ENCODE measurements at places on chromosomes 2 and 18.

DNA sequence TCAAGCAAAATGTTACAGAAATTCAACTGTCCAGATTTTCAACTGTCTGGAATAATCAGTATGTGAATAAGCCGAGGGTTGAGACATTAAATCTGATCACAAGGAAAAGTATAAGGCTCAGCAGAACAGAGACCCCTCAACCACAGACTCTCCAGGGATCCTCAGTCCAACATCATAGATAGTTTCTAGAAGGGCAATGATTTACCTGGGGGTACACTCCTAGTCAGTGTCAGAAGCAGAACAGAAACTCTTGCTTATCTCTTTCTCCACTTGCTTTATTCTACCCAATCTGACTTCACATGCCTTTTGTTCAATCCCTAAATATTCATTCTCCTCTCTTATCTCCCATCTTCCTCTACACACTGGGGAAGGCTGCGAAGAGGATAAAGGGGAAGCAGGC lies 36.4 kb downstream of the ICOS start:
- no peak for DNase-seq

DNA sequence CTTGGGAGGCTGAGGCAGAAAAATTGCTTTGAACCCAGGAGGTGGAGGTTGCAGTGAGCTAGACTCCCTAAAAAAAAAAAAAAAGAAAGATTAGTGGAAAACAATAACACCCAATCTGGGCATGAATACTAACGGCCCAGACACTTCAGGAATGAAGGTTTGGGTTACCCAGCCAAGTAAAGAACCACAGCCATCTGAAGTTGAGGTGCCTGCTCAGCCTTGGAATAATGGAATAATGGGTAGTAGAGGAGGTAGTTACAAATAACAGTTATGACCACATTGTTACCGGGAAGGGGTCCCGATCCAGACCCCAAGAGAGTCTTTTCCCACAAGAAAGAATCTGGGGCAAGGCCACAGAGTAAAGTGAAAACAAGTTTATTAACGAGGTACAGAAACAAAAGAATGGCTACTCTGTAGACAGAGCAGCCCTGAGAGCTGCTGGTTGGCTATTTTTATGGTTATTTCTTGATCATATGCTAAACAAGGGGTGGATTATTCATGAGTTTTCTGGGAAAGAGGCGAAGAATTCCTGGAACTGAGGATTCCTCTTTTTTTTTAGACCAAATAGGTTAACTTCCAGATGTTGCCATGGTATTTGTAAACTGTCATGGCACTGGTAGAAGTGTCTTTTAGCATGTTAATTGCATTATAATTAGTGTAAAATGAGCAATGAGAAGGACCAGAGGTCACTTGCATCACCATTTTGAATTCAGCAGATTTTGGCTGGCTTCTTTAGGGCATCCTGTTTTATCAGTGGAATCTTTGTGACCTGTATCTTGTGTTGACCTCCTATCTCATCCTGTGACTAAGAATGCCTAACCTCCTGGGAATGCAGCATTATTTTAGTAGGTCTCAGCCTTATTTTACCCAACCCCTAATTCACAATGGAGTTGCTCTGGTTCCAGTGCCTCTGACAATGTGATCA lies 96.2 kb upstream of the HAAO start:
- DNase-seq = no peak

- no peak for DNase-seq
Observed at GRCh38 chr2:113770929-113771328, 14.5 kb upstream of the SLC35F5 start.

DNA sequence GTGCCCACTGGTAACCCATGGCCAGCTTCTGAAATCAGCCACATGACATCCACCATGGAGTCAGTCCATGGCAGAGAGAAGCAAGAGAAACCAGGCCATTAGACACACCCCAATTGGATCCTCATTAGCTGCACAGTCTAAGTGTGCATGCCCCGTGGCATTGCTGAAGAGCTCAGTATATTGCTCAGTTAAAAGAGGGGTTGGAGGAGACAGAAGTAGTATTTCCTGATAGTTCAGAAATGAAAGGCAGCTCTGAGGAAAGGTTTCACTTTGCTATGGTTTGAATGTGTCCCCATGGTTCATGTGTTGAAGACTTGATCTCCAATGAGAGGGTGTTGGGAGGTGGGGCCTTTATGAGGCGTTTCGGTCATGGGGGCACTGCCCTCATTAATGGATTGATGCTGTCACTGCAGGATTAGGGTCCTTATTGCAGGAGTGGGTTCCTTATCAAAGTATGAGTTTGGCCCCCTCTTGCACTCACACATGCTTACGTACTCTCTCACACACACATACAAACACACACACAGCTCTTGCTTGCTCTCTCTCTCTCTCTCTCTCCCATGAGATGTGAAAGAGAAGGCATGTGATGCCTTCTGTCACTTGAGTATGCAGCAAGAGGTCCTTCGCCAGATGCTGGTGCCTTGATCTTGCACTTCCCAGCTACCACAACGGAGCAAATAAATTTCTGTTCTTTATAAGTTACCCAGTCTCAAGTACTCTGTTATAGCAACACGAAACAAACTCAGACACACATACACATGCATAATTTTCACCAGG lies 58.0 kb downstream of the TMEM163 start:
- DNase-seq = no peak

- no peak for DNase-seq
Observed at GRCh38 chr2:47457268-47457667, 54.3 kb downstream of the MSH2 start.

- peak; percentile 55 for DNase-seq
Observed at GRCh38 chr2:201267278-201268030, 7.1 kb downstream of the CASP8 start.
